ENCODE measurements at places on chromosomes 11 and 22.

- no peak for DNase-seq
Observed at GRCh38 chr22:35649026-35649553, 844 bp downstream of the APOL6 start.

DNA sequence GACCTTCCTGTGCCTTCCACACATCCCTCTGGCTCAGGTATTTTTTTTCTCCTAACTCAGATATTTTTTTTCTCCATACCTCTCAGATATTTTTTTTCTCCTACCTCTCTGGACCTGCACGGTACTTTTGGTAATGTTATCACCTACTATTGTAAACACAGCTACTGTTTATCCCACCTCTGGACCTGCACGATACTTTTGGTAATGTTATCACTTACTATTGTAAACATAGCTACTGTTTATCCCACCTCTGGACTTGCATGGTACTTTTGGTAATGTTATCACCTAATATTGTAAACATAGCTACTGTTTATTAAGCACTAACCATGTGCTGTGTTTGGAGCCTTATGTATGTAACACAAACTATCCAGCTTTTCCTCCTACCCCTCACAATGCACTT is 12.1 kb upstream of the UPB1 start:
- DNase-seq = no peak

- DNase-seq = no peak
Observed at GRCh38 chr22:49152939-49153770, 674.5 kb downstream of the BRD1 start.

GRCh38 chr11:78532991-78533390 is 41.7 kb downstream of the NARS2 start:
- DNase-seq = no peak

GRCh38 chr11:108698844-108699642 is 34.2 kb downstream of the DDX10 start:
- no peak for DNase-seq

DNA sequence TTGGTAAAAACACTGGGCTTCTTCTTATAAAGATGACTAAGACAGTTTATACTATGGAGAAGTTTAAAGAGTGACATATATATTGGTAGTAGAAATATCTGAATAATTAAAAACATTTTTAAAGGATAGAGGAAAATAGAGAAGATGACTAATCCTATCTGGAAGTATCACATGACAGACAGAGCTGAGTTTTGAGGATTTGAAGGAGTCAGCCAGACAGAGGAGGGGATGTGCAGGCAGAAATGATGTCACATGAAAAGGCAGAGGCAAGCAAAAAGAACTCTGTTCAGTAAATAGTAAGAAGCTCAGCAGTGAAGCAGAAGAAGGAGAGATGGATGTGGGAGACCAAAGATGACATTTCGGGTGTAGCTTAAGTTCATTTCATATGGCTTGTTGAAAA is 1.6 kb downstream of the OR10A2 start:
- DNase-seq = no peak

GRCh38 chr11:71140206-71140919 is 112.0 kb downstream of the SHANK2 start:
- no peak for DNase-seq

GRCh38 chr11:93741882-93742226 is 382 bp downstream of the C11orf54 start:
- no peak for DNase-seq

- DNase-seq = no peak
Observed at GRCh38 chr22:35175392-35175791, 81.9 kb upstream of the HMGXB4 start.

- no peak for DNase-seq
Observed at GRCh38 chr11:89321401-89321800, 143.7 kb downstream of the TYR start.

DNA sequence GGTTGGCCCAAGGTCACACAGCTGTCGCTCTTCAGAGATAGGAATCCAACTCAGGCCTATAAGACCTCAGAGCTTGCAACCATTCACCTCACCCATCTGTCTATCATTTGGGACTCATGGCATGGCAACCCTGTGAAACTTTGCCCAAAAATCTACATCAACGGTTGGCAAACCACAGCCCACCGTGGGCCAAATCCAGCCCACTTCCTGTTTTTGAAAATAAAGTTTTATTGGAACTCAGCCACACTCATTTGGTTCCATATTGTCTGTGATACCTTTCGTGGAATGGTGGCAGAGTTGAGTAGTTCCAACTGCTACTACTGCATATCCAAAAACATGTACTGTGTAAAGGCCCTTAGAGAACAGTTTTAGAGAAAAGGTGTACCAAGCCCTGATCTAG is 307.8 kb downstream of the MN1 start:
- no peak for DNase-seq

GRCh38 chr22:35873426-35873825 is 155.2 kb downstream of the RBFOX2 start:
- DNase-seq = no peak

GRCh38 chr22:26535603-26535908 is 23.3 kb upstream of the TFIP11 start:
- DNase-seq = no peak

- no peak for DNase-seq
Observed at GRCh38 chr11:2750682-2751522, 51.1 kb upstream of the KCNQ1OT1 start.

GRCh38 chr11:62593434-62594044 is 2.2 kb upstream of the TUT1 start:
- peak; percentile 57 for DNase-seq

DNA sequence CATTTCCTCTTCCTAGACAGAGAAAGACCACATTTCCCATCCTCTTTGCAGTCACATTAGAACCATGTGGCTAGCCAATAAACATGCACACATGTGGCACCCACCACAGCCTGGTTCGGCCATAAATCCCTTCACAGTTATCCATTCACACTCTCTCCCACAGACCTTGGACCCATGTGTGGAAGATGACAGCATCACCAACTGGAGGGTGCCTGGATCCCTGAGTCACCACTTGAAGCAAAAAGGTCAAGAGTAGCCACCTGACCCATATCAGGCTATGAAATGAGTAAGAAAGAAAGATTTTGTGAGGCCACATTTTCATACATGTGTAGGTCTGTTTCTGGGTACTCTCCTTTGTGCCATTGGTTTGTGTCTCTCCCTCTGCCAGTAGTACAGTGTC is 9.0 kb upstream of the TMEM121B start:
- DNase-seq = no peak

GRCh38 chr11:34653031-34653430 is 32.1 kb downstream of the EHF start:
- DNase-seq = no peak

DNA sequence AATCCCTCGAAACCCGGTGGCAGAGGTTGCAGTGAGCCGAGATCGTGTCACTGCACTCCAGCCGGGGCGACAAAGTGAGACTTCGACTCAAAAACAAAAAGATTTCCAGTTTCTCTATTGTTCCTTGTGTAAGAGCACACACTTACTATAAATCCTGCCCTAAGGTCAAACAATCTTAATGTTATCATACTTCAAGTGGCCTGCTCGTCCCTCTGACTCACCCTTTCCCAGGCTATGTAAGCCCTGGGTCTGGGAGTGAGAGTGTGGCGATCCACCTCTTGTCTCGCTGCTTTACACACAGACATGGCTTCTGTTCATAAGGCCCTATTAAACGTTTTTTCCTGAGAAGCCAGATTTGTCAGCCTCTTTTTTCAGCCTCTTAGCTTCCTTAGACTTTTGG is 24.4 kb upstream of the A4GALT start:
- DNase-seq = no peak

- no peak for DNase-seq
Observed at GRCh38 chr11:42013656-42014201, 554.3 kb upstream of the LRRC4C start.

DNA sequence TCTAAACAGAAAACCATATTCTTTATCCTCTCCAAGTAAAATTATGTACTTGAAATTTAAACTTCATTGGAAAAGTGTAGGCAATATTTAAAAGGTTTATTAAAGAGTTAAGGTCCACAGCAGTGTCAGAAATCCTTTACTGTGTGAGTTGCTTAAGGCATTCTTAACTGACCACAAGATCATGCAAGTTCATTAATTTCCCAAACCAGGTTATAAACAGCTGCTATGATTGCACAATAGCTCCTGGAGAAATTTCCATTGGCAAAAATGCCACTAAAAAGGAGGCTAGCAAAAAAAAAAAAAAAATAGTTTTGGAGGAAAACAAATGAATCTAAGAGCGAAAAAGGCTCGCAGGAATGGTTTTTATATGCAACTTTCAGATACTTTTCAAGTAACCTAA is 106.2 kb downstream of the ETS1 start:
- DNase-seq = no peak

DNA sequence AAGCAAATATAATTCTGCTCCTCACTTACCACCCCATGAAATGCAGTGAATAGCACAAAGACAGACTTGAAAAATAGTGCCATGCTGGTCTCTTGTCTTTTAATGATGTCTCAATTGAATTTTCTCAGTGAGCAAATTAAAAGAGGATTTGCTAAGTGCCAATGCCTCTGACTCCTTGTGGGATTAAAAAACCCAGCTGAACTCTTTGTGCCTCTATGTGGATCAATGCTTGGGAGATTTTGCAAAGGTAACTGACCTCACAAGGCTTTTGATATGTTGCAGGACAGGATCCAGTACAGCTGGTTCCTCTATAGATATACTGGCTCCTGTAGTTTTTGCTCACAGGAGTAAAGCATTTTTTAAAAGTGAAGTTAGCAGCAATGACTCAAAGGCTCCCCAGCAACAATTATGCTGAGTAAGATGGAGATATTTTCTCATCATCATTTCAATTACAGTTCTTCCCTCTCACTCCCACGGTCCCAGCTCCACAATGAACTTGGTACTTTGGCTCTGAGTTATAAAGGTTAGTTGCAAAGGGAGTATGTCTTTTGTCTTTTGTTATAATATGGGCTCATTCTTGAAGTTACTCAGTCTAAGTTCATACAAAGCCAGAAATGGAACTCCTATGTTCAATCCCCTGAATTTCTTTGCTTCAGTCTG is 471.5 kb downstream of the LRRC4C start:
- DNase-seq = no peak

- no peak for DNase-seq
Observed at GRCh38 chr22:35886309-35886708, 142.3 kb downstream of the RBFOX2 start.

- DNase-seq = no peak
Observed at GRCh38 chr22:28883917-28884746, 760 bp downstream of the ZNRF3 start.

GRCh38 chr11:15361316-15361715 is 246.6 kb downstream of the INSC start:
- DNase-seq = no peak

DNA sequence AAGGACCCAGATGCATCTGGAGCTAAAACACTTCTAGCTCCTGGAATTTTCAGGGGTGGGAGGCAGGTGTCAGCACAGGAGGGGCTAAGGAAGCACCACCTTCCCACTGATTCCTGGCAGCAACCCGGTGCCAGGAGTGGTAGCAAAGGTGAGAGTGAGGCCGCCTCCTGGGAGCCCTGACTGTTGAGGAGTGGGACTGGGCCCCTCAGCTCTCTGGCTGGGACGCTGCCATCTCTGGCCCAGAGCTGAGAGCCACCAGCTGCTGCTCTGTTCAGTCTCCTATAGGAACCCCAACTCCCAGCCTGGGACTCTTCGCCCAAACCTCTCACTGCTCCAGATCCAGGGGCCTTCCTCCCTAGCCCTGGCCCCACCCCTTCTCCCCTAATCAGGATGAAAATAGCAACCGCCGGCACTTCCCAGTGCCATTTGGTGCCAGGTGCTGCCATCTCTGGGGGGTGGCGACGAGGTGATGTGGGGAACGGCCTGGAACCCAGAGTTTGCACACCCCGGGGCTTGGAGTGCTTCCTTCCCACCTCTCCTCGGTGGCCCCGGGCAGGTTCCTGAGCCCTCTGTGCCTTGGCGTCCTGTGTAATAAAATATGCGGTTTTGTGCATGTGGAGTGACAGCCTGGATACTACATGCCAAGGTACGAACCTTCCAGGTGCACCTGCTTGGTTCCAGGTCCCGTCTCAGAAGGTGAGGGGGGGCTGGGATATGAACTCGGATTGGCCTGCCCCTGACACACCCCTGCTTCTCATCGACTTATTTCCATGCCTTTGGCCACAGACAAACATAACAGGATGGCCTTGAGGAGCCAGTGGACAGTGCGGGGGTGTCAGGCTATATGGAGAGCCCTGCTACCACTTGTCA is 35.7 kb upstream of the CELSR1 start:
- no peak for DNase-seq

- DNase-seq = no peak
Observed at GRCh38 chr11:107696140-107696539, 15.7 kb downstream of the SLN start.

DNA sequence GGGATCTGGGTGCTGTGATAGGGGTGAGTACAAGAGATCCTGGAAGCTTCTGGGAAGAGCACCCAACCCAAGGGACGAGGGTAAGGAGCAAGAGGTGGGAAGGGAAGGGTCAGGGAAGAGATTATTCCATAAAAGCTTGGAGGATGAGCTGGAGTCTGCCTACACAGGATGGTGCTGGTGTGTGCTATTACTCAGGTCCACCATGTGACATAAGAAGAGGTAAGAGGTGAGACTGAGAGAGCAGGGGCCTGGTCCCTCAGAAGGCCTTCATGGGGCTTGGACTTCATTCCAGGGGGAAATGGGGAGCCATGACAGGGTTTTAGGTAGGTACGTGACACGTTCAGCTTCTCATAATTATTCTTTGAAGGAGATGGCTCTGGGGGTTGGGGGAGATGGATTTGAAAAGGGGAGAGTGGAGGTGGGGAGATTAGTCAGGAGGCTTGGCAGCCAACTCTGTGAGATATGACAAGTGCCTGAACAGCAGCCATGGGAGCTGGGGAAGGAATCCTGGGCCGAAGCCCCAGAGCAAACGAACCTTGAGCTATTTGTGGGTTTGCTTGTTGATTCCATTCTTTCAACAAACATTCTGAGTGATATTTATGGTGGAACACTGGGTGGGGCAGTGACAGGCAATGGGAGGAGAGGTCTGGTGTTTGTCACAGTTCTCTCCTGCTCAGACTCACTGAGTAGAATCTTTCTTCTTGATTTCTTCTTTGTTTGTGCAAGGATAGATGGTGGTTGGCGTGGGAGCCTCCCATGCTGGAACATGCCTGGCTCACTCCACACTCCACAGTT is 11.2 kb upstream of the NCAM1 start:
- no peak for DNase-seq

DNA sequence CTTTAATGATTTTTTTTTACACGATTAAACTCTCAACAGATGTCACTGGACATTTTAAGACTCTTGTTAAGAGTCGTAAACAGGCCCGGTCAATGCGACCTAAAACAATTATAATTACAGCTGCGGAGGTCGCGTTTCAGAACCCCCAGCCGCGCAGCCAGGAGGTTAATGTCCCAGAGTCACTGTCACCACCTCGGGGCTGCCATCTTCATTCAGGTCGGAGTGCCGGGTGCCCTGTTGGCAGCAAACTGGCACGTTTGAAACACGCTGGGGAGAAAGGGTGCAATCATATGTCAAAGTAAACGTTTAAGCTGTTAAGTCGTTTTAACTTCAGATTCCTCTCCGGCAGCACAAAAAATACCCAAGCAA is 711 bp upstream of the PHF21B start:
- DNase-seq = no peak

- DNase-seq = no peak
Observed at GRCh38 chr11:20089367-20089766, 70.9 kb downstream of the DBX1 start.
